Effector memory CD8-positive, alpha-beta T cell (primary cell): ENCODE measurements at places on chromosomes 4 and X.
A peak's percentile ranks its signal among the peaks of the same experiment; 100 is the strongest.

GRCh38 chr4:112860830-112861690 is 188.4 kb upstream of the ANK2 start:
- no peak for DNase-seq

GRCh38 chr4:165398570-165398969 is 19.8 kb downstream of the CPE start:
- no peak for DNase-seq

- DNase-seq = no peak
Observed at GRCh38 chrX:118513120-118513898, 17.7 kb downstream of the DOCK11 start.

GRCh38 chr4:177393236-177393635 is 49.0 kb downstream of the AGA start:
- peak; percentile 2 for DNase-seq

DNA sequence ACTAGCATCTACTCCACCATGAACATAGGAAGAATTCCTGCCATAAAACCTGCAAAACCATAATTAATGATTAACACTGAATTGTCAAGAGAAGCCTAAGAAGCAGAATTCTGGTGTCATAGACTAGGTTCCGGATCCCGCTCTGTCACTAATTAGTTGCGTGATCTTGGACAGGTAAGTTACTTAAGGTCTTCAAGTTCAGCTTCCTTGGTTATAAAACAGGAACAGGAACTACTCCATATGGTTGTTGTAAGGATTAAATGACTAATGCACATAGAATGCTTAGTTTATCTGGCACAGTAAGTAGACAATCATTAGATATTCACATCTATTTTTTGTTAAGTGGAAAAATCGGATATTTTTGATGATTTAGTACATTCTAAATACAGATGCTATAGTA is 14.3 kb downstream of the G3BP2 start:
- no peak for DNase-seq

- no peak for DNase-seq
Observed at GRCh38 chr4:148452970-148453369, 10.8 kb upstream of the NR3C2 start.

DNA sequence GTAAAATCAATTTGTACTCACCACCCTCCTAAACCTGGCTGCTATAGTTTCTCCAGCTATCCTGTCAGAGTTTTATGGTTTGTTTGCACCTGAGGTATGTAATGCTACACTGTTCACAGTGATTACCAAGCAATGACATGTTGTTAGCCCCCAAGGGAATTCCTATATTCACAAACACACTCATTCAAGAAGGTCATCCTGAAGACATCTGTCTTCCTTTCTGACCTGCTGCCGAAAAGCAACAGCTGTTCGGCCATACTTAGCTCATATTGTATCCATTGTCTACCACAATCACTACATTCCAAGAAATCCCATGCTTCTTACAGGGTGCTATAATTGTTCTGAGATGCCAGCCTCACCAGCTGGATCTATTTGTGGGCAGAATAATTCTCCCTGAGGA is 160.1 kb upstream of the GYPA start:
- DNase-seq = no peak

- DNase-seq = no peak
Observed at GRCh38 chr4:124977045-124977444, 264.5 kb upstream of the ANKRD50 start.

DNA sequence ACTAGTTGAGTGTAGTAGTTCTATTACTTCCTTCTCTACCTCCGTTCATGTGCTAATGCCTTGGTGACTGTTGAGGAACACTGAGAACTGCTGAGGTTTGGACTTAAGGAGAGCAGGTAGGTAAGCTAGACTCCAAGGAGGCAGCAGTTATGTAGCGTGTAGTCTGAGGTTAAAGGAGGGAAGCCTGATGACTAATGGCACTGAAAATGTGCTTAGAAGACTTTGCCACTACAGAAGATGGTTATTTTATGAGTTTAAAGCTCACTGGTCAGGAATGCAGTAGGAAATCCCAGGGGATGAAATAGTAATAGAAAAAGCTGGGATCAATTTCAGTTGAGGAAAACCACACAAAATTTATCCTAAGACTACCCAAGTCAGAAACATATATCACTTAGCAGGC is 1077.3 kb downstream of the RAPGEF2 start:
- DNase-seq = no peak

DNA sequence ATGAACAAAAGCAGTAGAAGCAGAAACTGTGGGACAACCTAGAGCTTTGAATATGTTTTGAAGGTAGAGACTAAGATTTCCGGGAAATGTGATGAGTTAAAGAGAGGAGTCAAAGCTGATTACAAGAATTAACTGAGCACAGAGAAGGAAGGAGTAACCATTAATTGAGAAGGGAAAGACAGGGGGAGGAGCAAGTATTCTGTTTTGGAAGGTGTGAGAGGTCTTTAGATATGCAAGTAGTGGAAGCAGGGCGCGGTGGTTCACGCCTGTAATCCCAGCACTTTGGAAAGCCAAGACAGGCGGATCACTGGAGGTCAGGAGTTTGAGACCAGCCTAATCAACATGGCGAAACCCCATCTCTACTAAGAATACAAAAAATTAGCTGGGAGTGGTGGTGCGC is 171.5 kb downstream of the FSTL5 start:
- DNase-seq = no peak

GRCh38 chr4:168771251-168771650 is 238.8 kb downstream of the CBR4 start:
- DNase-seq = no peak

GRCh38 chr4:162761965-162762364 is 404.7 kb downstream of the NAF1 start:
- DNase-seq = no peak

GRCh38 chrX:66074920-66075879 is 35.3 kb upstream of the VSIG4 start:
- no peak for DNase-seq

- DNase-seq = no peak
Observed at GRCh38 chr4:80145739-80146138, 51.6 kb upstream of the PRDM8 start.

DNA sequence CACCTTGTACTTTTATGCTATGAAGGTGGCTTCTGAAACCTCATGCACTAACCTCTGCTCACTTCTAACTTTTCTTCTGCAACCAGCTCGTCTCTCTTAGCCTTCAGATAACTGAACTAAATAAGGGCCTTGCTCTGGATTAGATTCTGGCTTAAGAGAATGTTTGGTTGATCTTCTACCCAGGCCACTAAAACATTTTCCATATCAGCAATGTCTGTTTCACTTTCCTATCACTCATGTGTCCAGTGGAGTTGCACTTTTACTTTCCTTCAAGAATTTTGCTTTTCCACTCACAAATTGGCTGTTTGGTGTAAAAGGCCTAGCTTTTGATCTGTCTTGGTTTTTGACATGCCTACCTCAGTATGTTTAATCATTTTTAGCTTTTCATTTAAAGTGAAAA is 105.8 kb downstream of the KCTD8 start:
- DNase-seq = no peak

- no peak for DNase-seq
Observed at GRCh38 chr4:38154681-38155588, 194.7 kb downstream of the PTTG2 start.

- no peak for DNase-seq
Observed at GRCh38 chrX:54306379-54306778, 51.5 kb downstream of the WNK3 start.

DNA sequence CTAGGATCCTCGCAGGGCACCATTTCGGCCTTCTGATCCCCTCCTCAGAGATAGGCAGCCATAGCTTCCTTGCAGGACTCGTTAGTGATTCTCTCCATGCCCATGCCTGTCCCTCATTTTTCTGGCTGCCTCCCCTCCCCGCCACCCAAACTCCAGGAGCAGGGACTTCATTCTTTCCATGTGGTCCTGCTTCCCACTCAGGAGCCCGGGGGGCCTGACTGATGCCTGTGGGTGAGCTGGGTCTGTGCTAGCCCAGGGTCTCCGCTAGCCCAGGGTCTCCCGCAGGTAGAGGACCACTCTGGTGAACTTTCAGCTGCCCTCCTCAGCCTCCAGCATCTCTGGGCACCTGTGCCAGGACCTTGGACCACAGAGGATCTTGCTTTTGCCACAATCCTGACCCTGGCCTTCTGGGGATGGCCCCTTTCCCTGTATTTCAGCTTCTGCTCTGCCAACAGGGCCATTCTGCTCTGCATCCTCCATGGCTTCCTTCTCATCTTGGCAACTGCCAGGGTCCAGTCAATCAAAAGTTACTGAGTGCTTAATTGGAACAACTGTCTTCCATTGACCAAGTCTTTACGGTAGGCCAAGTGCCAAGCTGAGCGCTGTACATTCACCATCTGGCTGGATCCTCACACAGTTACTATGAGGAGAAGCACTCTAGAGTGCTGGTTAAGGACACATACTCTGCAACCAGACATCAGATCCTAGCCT is 152.2 kb downstream of the EFNB1 start:
- no peak for DNase-seq

DNA sequence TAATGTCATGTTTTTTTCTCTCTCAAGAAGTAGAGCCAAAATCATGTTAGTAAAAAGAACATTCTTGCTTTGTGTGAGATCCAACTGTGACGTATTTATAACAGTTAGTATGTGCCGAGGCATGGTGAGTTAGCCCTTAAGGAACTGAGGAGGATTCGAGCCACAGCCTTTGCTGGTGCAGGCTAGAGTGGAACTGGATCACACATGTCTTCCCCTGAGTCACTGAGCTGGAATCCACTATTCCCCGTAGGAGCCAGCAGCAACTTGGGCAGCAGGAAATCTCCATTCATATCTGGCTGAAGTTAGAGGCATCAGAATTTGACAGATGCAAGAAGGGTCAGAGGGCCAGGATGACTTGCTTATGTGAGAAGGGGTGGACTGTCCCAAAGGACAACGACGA is 144.6 kb upstream of the KIT start:
- DNase-seq = no peak

DNA sequence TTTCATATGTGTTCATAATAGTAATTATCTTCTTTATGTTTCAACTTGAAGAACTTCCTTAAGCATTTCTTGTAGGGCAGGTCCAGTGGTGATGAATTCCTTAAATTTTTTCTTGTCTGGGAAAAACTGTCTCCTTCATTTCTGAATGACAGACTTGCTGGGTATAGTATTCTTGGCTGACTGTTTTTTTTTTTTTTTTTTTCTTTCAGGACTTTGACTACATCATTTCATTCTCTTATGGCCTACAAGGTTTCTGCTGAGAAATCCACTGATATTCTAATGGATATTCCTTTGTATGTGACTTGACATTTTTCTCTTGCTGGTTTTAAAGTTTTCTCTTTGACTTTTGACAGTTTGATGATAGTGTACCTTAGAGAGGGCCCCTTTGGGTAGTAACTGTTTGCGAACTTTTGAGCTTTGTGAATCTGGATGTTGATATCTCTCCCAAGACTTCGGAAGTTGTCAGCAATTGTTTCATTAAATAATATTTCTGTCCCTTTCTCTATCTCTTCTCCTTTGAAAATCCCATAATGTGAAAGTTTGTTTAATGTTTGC is 54.2 kb downstream of the EDA start:
- no peak for DNase-seq

DNA sequence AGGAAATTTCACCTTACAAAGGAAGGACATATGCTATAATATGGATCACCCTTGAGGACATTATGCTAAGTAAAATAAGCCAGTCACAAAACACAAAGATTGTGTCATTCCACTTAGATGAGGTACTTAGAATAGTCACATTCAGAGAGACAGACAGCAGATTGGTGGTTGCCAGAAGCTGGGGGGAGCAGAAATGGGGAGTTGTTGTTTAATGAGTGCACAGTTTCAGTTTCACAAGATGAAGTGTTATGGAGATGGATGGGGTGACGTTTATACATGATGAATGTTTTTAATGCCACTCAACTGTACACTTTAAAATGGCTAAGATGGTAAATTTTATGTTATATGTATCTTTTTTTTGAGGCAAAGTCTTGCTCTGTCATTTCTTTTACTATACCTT is 14.8 kb upstream of the SPON2 start:
- DNase-seq = peak; percentile 52

GRCh38 chr4:7872264-7872771 is 67.3 kb downstream of the AFAP1 start:
- no peak for DNase-seq

GRCh38 chrX:78555401-78555980 is 103.6 kb downstream of the RTL3 start:
- no peak for DNase-seq

DNA sequence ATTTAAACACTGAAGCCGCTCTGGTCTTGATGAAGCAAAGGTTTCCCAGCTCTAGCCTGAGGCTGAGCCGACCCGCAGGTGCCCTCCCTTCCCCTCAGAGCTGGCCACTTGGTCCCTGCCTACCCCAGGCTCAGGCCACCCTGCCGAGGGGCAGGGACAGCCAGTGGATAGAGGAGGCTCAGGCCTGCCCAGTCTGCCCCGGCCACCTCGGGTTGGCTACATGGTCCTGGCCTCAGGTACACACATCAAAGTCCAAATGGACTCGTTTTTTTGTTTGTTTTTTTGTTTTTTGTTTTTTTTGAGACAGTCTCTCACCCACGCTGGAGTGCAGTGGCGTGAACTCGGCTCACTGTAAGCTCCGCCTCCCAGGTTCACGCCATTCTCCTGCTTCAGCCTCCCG is 23.8 kb downstream of the TACC3 start:
- no peak for DNase-seq

DNA sequence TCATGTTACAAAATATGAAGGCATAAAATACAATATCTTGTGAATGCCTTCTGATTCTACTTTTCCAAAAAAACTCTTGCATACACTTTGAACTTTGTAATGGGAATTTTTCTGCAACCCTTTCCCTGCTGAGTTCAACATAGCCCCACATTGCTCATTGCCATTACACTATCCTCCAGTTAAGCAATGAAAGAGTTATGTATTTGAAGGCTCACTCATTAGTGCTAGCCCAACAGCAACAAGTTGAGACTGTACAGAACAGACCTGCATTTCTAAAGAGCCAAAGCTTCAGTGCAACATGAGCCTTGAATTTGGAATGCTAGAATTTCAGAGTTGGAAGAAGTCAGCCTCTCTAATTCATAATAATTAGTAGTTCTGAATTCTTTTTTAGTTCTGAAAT is 44.4 kb upstream of the STAG2 start:
- no peak for DNase-seq

DNA sequence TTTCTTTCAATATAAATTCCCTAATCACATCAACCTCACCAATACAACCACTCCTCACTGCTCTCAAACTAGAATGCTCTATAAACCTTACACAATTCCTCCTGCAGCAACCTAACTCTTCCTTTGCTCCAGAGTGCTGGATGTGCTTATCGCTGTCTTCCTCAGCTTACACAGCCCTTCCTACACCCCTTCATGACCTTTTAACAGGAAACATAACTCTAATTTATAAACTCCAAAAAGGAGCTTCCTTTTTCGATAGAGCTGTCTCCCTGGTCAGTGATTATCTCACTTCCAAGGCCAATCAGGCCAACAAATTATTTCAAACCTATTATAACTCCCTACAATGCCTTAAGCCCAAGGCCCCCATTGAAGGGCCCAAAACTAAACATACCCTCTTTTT is 78.8 kb downstream of the COQ2 start:
- no peak for DNase-seq

DNA sequence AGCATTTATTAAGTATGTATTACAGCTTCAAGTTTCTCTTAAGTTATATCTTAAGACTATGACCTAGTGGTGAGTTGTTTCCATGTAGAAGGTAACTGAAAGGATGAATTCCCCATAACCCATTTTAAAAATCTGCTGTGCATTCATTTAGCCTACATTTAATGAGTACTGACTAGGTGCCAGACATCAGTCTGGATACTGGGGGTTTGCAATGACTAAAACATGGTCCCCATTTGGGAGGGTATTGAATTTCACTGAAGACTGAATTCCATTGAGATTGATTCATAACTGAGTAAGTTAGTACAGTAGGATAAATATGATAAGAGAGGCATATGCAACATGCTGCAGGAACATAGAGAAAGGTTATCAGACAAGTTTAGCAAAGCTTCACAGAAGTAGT is 241.5 kb downstream of the FRAS1 start:
- no peak for DNase-seq

- DNase-seq = no peak
Observed at GRCh38 chrX:72142094-72142793, 10.5 kb upstream of the RTL5 start.
